ENCODE measurements at places on chromosomes 2 and 18. TPM values are rescaled to one million over a fixed set of nuclear protein-coding genes. Genes with fewer than 3 reads are reported as not detected.

DNA sequence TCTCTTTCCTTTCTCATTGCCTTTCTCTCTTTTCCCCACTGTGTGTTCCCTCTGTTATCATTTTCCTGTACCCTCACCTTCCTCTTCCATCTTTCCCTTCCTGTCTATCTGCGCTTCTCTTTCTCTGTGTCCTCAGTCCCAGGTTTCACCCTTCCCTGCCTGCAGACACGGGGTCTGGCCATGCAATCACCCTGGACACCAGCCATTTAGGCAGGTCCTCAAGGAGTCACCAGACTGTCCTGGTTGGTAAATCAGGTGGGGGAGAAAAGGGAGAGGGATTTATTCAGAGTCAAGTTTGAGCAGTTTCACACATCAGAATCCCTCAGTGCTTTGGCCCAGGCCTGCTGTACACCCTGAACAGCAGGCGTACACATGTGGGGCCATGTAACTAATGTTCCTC, 169.3 kb downstream of the ANKRD30B start:
- DNase-seq = no peak

DNA sequence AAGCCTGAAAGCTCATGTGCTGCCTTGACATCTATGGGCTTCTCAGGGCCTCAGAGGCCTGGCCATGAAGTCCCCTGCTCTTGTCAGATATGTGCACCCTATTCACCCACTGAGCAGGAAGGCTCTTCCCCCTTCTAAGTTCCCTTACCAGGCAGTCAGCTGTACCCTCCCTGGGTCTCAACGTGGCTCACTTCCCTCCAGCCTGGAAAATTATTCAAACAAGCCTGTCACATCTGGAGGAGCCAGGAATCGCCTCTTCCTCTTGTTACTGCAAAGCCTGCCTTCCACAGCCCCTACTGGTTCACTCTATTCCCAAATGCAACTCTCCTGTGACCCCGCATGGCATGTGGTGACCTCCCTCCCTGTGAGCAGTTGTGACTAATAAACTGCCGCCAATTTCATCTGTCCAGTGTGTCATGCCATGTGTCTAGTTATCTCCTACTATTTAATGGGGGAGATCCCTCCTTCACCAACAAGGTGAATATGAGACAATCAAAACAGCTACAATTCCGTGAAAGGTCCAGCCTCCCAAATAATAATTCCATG, 8.4 kb upstream of the SERPINB8 start:
- DNase-seq = no peak

DNA sequence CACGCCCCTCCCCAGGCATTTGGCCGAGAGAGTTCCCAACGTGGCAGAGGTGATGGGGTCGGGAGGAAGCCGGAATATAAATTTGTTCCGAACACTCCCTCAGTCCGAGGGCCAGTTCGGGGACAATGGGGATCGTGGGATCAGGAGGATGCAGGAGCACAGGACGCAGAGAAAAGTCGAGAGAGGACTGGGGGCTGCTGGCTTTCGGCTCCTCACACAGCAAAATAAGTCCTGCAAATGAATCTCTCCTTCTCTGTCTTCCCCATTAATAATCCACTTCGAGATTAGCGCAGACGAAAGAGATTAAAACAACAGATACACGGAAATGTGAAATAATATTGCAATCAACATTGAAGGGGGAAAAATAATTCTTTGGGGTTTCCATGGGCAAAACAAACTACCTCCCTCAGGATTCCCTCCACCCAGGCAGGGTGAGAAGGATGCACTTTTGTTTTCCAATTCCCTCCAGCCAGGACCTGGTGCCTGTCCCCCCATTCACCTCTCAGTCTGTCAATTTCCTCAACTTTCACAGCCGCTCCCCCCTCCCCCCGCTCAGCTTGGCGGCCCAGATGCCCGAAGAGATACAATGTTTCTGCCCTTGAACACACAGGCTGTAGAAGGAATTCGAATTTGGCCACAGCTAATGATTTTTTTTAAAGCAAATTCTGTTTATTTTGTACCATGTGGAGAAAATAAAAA, 3.1 kb upstream of the ZEB2 start:
- DNase-seq = no peak

DNA sequence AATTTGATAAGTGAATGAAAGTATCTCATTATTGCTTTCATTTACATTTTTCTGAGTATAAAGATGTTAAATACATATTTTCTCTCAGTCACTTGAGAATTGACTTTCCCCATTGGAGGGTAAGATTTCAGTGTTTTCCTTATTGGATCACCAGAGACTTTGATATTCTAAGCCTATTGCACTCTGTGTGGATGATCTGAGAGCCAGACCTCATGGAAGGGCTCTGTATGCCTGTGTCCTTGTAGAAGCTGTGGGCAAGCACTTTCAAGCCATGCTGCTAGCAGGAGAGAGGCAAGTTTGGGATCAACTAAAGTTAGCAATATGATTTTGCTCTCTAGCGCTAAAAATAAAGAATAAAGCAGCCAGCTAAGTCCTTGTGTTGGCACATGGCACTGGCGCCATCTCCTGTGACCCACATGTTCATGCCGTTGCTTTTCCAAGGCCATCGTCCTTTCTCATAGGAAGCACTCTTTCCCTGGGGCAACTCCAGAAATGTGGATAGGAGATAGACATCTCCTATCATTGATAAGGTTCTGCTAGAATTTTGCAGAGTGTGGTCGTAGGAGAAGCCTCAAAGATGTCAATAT, 72.6 kb downstream of the AOX1 start:
- no peak for DNase-seq

DNA sequence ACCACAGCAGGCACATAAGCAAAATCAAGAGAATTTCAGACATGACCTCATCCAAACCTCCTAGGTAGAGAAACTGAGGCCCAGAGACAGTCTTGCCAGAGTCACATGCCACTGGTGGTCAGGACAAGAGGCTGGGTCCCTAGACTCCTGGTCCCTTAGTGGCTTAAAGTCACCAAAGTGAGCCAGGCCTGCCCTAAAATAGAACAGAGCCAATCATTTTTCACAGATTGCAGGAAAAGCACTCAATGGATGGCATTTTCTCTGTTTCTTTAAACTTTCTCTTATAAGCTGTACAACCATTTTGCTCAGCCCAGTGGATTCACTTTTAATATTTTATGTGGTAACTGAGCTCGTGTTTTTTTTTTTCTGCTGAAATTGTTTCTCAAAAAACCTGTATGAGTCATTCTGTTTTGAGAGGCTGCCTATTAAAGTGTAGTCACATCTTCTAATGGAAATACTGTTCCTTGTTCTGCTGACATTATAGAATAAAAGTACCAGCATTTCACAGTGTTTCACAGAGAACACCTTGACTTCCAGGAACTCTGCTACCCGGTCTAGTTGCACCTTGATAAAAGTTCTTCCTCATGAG, 29.6 kb downstream of the STEAP3 start:
- no peak for DNase-seq

DNA sequence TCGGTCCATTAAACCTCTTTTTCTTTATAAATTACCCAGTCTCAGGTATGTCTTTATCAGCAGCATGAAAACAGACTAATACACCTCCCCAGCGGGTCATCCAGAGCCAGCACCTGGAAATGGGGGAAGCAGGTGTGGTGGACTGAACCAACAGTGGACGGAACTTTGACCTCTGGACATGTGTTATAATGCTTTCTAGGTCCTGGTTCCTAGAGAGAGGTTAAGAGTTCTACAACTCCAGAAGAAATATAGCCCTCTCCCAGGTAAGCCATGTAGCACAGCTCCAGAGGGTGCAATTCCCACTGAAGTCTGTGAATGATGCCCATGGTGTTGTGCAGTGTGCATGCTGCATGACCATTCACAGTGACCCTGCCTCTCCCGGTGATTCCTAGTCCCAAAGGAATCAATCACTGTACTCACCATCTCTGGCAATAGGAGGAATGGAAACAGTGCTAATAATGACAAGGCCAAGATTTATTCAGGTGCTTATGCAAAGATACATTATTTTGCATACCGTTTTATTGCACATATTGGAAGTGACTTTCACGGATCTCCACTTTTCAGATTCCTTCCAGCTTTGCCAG, 45.2 kb upstream of the MYO1B start:
- no peak for DNase-seq

DNA sequence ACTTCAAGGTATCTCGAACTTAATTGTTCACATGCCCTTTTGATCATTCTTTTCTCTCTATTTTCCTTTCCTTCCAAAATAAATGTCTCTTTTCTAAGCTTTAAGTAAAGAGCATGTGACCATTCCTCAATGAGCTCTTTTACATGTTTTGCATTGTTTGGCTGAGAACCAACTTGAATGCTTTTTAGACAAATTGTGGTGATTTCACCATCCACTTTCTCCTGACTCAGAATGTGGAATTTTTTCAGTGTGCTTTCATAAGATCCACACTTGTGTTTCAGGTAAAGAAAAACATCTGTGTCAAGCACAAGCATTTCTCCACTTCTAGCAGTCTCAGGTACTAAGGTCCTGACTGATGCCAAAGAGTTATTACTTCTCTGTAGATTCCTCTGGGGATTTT, 10.7 kb downstream of the RBM43 start:
- no peak for DNase-seq

DNA sequence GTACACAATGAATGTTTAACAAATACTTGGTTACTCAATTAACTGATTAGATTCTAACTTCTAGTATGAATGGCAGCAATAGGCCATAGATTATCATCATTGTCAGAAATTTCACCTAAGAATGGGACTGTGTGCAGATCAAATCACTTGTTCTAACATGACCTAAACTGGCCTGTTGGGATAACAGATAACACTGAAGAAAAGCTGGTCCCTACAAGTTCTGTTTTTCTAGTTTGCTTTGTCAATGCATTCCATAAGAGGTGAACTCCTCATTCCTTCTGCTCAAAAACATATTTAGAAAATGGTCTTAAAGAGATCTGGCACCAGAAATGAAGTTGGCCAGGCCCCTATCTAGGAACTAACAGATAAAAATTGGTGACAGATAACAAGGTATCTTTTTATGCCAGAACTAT, 175.4 kb downstream of the THADA start:
- DNase-seq = no peak

GRCh38 chr2:9657731-9658130, 26.9 kb upstream of the YWHAQ start:
- DNase-seq = no peak

GRCh38 chr2:1891147-1891546, 146.8 kb upstream of the PXDN start:
- DNase-seq = peak; percentile 79

- peak; percentile 91 for DNase-seq
These were observed at the start of gene PRKCE for GRCh38 chr2:45651415-45652089. Gene PRKCE, plus strand, starts transcription at chr2:45651675.

GRCh38 chr2:160490733-160491685, 2.6 kb downstream of the RBMS1 start:
- no peak for DNase-seq

- DNase-seq = no peak
These were observed 39.3 kb downstream of the ZAP70 start for GRCh38 chr2:97752342-97753334.

GRCh38 chr2:149103081-149103620, 64.7 kb downstream of the LYPD6B start:
- DNase-seq = no peak

GRCh38 chr2:25514043-25514637, 159.2 kb downstream of the DTNB start:
- DNase-seq = no peak

Gene SLC14A1
- 1.2 TPM for total RNA-seq

Gene DES
- 62.5 TPM for total RNA-seq

Gene SLC39A10
- 13.2 TPM for total RNA-seq

Gene SGPP2
- not detected for total RNA-seq

Measured in mesenteric fat pad (tissue), 1 donor.